T-helper 2 cell (primary cell): ENCODE measurements at places on chromosomes 1 and 21.
A peak's percentile ranks its signal among the peaks of the same experiment; 100 is the strongest.

GRCh38 chr1:12480748-12481362 lies 137.2 kb downstream of the DHRS3 start:
- DNase-seq = peak; percentile 51

DNA sequence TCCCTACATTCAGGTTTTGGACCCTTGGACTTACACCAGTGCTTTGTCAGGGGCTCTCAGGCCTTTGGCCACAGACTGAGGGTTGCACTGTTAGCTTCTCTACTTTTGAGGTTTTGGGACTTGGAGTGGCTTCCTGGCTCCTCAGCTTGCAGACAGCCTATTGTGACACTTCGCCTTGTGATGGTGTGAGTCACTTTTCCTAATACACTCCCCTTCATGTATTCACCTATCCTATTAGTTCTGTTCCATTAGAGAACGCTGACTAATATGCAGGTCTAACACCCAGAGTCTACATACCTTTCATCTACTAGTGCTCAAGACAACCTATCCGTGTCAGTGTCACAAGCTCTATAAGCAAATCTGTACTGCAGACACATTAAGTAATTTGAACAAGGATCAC lies 605.3 kb downstream of the KCNT2 start:
- DNase-seq = no peak

DNA sequence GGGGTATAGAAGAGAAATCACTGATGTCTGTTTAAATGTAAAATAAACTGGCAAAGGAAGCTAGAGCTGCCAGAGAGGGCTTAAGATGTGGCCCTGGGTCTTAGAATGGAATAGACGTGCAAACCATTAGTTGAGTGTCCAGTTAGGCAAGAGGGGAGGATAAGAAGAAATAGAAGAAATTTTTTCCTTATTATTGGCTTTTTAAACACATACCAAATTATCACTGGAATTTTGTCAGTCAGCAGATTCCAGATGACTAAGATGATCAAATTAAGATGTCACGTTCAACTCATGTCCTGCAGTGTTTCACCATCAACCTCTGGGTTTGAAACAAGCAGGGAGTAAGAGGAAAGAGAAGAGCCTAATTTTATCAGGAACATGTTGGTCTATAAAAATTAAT lies 71.6 kb upstream of the C1orf21 start:
- no peak for DNase-seq

GRCh38 chr1:67945733-67946374 lies 104.6 kb downstream of the DIRAS3 start:
- DNase-seq = no peak

DNA sequence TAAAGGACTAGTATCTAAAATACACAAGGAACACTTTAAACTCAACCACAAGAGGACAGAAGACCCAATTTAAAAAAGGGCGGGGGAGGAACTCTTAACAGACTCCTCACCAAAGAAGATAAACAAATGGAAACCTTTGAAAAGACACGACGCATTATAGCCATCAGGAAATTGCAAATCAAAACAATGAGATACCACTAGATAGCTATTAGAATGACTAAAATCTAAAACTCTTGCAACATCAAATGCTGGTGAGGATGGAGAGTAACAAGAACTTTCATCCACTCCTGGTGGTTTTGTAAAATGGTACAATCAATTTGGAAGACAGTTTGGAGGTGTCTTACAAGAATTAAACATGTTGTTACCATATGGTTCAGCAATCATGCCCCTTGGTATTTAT lies 708.2 kb downstream of the BRINP3 start:
- no peak for DNase-seq

DNA sequence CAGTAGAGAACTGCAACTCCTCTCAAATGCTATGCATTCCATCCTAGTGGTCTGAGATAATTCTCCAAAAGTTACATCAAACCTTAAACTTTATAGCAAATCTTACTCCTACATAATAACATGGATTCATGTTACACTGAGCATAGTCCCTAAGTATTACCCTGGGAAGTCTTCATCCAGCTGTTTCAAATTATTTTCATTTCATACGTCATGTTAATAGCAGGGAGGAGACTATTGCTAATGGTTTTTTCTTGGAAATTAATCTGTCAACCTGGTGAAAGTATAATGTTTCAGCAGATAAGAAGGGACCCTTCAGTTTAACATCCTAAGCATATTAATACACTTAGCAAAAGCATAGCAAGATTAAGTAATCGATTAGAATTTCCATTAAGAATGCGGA lies 318.1 kb downstream of the USP25 start:
- DNase-seq = no peak

DNA sequence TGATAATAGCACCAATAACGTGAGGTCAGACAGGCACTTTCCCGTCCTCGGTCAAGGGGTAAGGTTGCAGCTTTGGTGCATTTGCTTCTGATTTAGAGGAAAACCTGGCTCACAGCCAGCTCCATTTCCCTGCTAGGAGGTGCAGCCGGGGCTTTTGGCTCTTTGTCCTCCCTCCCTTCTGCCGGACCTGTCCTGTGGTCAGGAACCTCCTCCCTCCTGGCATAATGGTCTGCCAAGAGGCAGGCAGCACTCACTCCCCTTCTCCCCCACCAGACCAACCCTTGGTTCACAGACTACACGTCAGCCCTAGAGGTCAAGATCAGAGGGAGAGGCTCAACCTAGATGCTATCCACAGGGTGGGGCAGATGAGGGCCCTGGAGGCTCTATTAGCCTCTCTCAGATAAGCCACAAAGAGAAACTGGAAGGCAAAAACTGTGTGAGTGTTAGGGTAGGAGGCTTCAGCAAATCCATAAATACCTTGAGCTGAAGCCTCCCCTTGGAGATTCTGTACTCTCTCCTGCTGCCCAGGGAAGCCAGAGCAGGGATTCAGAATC lies 64.8 kb downstream of the PLXNA2 start:
- DNase-seq = no peak

DNA sequence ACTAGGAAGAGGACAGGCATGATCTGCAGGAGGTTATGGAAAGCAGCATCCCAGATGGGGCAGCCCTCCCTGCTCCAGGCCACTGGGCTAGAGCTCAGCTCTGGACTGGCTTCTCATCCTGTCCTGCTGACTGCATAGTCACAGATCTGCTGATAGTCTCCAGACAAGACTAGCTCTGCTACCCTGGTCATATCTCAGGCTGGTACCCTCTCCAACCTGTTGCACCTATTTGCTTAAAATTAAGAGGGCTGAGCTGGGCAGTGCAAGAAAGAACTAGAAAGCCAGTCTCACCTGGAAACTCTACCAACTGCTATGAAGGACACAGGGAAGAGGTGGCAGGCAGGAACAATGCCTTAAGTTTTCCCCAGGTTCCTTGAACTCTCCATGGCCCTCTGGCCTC lies 40.4 kb downstream of the ITPKB start:
- DNase-seq = no peak

GRCh38 chr1:159828176-159828575 lies 1.5 kb downstream of the SLAMF8 start:
- DNase-seq = no peak

- no peak for DNase-seq
These were observed 17.7 kb downstream of the OR2C3 start for GRCh38 chr1:247518613-247518891.

DNA sequence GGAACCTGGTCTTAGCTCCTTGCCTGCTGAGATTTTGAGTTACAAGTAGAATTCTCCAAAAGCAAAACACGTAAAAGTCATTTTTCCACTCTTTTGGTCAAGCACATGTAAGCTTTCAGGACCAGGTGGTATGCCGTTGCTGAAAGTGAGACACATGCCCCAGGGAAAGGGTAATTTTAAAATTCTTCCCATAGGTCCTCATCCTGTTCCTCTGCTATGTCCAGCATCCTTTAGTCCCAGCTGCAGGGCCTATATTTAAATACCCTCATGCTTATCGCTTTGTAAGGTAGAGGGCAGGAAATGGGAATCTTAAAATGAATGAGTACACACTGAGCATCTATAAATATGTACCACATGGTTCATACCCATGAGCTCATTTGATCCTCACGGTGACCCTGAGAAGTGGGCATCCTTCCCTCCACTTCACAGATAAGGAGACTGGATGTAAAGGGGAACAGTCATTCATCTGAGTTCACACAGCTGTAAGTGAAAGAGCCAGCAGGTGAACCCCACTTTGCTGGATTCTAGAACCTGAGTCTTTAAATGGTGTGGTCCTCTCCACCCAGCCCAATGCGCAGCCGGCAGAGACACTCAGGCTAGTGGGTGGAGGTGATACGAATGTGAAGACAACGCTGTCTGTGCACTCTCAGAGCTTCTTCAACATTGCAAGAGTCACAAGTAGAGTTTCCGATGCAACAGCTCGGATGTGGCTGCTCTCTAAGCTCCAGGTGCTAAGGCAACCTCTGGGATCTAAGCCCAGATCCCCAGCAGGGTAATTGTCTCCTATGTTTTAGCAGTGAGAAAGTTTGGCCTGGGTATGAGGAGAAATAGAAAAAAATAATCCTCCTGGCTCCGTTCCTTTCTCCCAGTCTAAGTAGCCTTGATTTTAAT lies 163.5 kb downstream of the PLXNA2 start:
- DNase-seq = no peak

DNA sequence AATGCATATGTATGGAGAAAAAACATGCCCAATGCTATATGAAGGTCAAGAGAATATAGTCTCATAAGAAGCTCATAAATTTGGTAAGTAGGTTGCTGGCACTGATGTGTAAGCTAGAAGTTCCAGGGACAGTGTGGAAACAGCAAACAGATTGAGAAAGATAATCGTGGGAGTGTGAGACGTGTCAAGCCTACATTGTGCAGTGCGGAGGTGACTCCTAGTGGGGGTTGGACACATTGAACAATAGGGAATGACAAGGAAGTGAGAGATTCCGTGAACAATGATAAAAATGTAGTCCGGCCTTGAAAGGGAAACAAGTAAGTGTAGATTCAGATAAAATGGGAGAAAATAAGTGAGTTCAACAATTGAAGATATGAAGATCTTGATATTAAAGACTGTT lies 788.4 kb upstream of the PRMT6 start:
- DNase-seq = no peak

DNA sequence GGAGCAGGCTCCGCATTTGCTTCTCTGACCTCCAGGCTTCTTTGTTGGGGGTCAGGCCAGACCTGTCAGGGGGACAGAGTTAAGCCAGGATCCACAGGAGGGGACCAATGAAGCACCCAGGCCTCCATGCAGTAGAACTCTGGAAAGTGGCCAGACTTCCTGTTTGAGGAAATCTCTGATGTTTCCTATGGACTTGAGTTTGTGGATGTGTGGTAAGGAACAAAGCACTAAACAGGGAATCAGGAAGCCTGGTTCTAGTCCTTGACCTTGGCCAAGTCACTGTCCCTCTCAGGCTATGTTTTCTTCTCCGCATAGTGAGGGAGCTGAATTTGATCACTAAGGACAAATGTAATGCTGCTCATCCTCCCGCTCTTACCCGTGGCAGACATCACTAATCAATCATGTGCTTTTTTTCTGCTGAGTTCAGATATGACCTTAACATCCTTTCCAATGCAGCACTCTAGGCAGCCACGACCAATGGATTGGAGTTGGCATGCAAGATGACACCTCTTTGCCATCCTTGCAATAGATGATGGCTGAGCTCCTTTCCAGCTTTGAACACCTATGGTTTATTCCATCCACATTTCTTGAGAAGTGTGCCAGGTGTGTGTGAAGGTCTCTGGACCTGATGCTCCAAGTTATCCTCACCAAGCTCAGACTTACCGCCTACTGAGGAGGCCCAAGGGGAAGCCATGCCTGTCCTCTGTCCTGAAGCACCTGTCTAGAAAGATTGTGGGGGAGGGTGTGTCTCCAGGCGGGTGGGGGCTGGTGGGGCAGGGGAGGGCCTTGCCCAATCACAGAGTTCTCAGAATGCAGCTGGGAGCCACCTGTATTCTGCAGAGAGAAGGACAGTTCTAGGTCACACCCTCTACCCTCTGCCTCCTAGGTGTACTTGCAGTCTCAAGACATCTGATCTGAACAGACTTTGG lies 9.9 kb downstream of the SH2D2A start:
- DNase-seq = no peak
